ENCODE measurements at places on chromosomes 7 and 10. TPM values are rescaled to one million over a fixed set of nuclear protein-coding genes. Genes with fewer than 3 reads are reported as not detected.

IQUB gene
- 0.14 TPM for total RNA-seq

MAD1L1 gene
- total RNA-seq = 89.9 TPM

ABCC2 gene
- 6.5 TPM for total RNA-seq

TMEM178B gene
- total RNA-seq = 0.89 TPM

CYP2C19 gene
- not detected for total RNA-seq

GARIN1A gene
- total RNA-seq = 3.4 TPM

ADARB2 gene
- 13.5 TPM for total RNA-seq

ETV1 gene
- total RNA-seq = not detected

UCN3 gene
- not detected for total RNA-seq

DNA sequence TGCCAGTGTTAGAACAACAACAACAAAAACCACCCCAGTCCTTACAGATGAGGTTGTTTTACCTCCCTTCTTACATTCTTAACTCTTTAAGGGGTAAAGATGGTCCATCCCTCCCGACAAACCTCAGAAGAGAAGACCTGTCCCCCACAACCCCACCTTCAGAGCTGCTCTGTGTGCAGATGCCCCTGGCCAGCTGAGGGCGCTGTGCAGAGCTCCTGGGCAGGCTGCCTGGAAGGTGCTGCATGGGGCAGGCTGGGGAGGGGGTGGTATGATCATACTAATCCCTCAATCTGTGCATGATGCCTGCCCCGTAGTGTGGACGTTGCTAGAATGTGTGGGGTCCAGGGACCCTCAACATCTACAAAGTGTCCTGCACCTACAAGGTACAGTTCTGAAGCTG, 387.1 kb downstream of the INHBA start:
- DNase-seq = no peak
- no peak overlapping the region for H3K4me3 ChIP-seq
- no peaks in the 10 kb centered on the region for H3K4me1 ChIP-seq
- H3K27ac ChIP-seq = no peak overlapping the region

DNA sequence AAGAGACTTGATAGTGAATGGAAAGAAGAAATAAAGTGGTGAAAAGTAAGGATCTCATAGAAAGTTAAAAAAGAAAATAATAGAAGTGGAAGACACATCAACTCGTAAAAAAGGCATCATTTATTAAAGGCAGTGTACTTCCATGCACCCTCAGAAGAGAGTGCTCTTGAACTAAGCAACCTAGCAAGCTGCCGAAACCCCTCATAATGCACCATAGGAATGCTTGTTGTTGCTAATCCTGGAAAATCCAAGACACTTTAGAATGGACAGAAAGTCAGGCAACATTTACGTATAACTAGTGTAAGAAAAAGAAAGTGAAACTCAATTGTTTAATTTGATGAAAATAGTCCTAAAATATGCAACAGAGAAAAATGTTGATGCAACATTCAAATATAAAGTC, 12.8 kb downstream of the TFPI2 start:
- H3K27me3 ChIP-seq = no peaks in the 10 kb centered on the region
- H3K27ac ChIP-seq = no peak overlapping the region

GRCh38 chr7:32536585-32536984, 41.3 kb downstream of the AVL9 start:
- DNase-seq = no peak
- no peak overlapping the region for H3K27ac ChIP-seq
- no peak overlapping the region for H3K4me3 ChIP-seq

DNA sequence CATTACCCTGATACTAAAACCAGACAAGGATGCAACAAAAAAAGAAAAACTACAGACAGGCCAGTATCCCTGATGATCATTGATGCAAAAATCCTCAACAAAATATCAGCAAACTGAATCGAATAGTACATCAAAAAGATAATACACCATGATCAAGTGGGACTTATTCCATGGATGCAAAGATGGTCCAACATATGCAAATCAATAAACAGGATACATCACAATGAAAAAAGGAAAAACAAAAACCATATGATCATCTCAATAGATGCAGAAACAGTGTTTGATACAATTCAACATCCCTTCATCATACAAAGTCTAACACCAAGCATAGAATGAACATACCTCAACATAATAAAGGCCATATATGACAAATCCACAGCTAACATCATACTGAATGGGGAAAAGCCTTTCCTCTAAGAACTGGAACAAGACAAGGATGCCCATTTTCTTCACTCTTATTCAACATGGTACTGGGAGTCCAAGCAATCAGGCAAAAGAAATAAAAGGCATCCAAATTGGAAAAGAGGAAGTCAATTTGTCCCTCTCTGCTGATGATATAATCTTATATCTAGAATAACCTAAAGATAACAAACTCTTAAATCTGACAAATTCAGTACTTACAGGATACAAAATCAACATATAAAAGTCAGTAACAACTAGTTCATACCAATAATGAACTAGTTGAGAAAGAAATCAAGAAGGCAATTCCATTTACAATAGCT, 48.8 kb upstream of the ASAH2 start:
- no peaks in the 10 kb centered on the region for H3K27me3 ChIP-seq
- no peak overlapping the region for H3K4me3 ChIP-seq
- H3K36me3 ChIP-seq = no peaks in the 10 kb centered on the region

- no peaks in the 10 kb centered on the region for H3K36me3 ChIP-seq
- peaks cover 8% of the 10 kb centered on the region for H3K4me1 ChIP-seq
- no peak for DNase-seq
- H3K27me3 ChIP-seq = no peaks in the 10 kb centered on the region
These were observed 9.0 kb upstream of the GNA12 start for GRCh38 chr7:2853147-2853546.

DNA sequence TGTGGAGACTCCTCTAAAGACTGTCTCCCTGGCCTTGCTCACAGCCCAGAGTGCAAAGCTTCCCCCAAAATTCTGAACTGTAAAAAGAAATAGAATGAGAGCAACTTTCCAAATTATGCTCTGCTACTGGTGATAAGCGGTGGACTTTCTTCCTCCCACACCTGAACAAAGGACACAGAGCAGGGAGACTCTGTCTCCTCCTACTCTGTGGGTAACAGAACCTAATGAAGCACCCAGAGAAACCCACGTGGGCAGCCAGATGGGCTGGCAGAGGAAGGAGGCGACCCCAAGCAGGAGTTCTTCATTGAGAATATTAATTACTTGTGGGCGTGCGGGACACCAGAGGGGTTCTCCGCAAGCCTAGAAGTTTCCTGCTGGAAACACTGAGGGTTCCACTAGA, 139.5 kb downstream of the KMT2E start:
- H3K4me1 ChIP-seq = peaks cover 6% of the 10 kb centered on the region
- H3K36me3 ChIP-seq = peaks cover 6% of the 10 kb centered on the region
- DNase-seq = no peak
- no peak overlapping the region for H3K4me3 ChIP-seq

GRCh38 chr7:5423306-5423975, at the start of gene TNRC18:
TSS of gene TNRC18 (minus strand) at chr7:5423834. CDS start at chr7:5421246, 2,588 bp downstream.
- peaks cover 85% of the 10 kb centered on the region for H3K4me1 ChIP-seq
- no peaks in the 10 kb centered on the region for H3K36me3 ChIP-seq
- H3K27me3 ChIP-seq = peaks cover 57% of the 10 kb centered on the region
- no peak within 1 kb of the TSS for H3K27ac ChIP-seq

DNA sequence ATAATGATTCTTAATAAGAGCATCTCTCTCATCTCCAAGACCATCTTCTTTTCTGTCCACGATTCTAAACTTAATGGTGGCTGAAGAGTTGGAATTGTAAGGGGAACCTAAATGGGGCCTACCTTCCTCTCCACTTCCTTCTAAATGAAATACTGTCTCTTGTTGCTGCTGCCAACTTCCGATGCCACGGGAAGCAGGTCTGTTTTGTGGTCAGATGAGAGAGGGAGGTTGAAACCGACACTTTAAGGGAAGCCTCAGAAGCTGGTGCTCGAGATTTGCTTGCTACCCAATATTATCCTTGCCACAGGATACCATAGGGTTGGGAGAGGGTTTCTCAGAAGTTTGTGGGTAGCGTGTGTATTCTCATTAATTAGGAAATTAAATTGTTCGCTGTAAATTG, 464.1 kb downstream of the SUGCT start:
- no peaks in the 10 kb centered on the region for H3K27me3 ChIP-seq
- DNase-seq = no peak
- H3K27ac ChIP-seq = no peak overlapping the region

GRCh38 chr7:155003376-155004214, 671 bp upstream of the PAXIP1 start:
- DNase-seq = peak; percentile 92
- H3K4me3 ChIP-seq = peak overlapping the region; percentile 91
- H3K27me3 ChIP-seq = no peaks in the 10 kb centered on the region
- H3K4me1 ChIP-seq = peaks cover 19% of the 10 kb centered on the region

- no peak overlapping the region for H3K4me3 ChIP-seq
- H3K27me3 ChIP-seq = no peaks in the 10 kb centered on the region
- H3K27ac ChIP-seq = no peak overlapping the region
- no peak for DNase-seq
- no peaks in the 10 kb centered on the region for H3K36me3 ChIP-seq
These were observed 129.9 kb downstream of the CFAP58 start for GRCh38 chr10:104483582-104483981.

GRCh38 chr10:122879339-122880273, at the start of gene FAM24B:
TSS of gene FAM24B (minus strand) at chr10:122879581. CDS start at chr10:122850515, 29,066 bp downstream.
- H3K4me3 ChIP-seq = peak within 1 kb of the TSS; percentile 47
- peak; percentile 96 for DNase-seq
- peaks cover 41% of the 10 kb centered on the region for H3K4me1 ChIP-seq

- H3K4me1 ChIP-seq = no peaks in the 10 kb centered on the region
- H3K36me3 ChIP-seq = peaks cover 13% of the 10 kb centered on the region
- no peak overlapping the region for H3K4me3 ChIP-seq
- no peak for DNase-seq
These were observed 72.8 kb upstream of the PPIF start for GRCh38 chr10:79274279-79275104.

- H3K4me3 ChIP-seq = no peak overlapping the region
- peak; percentile 37 for DNase-seq
- no peak overlapping the region for H3K27ac ChIP-seq
- H3K36me3 ChIP-seq = no peaks in the 10 kb centered on the region
- no peaks in the 10 kb centered on the region for H3K4me1 ChIP-seq
These were observed 101.0 kb upstream of the AGR3 start for GRCh38 chr7:16982640-16983350.
